ENCODE measurements at places on chromosomes 5 and 9.

DNA sequence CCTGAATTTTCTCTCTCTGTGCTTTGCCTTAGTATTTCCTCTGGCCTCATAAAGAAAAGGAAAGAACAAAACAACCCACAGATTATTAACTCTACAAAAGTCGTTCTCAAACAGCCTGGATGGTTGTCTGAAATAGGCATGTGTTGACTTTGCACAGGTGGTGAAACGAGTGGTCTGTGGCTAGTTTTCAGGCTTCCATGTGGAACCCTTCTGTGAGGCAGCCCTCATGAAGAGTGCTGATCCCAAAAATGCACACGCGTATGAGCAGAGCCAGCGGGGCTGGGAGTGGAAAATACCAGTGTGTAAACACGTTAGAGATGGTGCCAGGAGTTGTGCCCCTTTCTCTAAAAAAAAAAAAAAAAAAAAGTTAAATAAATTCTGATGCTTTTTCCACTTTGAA is 4.9 kb upstream of the PSAT1 start:
- no peak overlapping the region for H3K27ac ChIP-seq
- no peak for DNase-seq
- no peaks in the 10 kb centered on the region for H3K27me3 ChIP-seq
- H3K4me3 ChIP-seq, result no peak overlapping the region

DNA sequence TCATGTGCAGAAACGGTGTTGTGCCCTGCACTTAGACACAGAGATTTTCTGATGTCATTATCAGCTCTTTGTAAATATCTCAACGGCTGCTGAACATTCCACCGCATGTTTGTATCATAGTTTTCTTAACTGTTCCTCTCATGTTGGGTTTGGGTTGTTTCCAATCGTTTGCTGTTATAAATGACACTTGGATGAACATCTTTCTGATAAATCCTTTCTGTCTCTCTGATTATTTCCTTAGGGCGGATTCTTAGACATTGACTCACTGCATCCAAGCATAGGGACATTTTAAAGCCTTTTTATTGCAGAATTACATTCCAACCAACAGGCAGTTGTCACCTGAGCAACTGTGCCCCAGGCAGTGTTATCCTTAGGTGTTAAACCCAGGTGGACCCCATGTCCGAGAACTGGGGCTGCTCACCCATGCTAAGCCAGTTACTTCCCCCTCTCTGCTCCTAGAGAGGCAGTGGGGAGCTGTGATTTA is 28.5 kb downstream of the COL5A1 start:
- no peaks in the 10 kb centered on the region for H3K27me3 ChIP-seq
- H3K27ac ChIP-seq, result peak overlapping the region; percentile 70
- peaks cover 15% of the 10 kb centered on the region for H3K4me1 ChIP-seq
- H3K4me3 ChIP-seq, result no peak overlapping the region

GRCh38 chr9:26891726-26892125 is 876 bp downstream of the CAAP1 start:
- H3K4me3 ChIP-seq, result peak overlapping the region; percentile 100
- DNase-seq, result no peak
- peak overlapping the region; percentile 88 for H3K27ac ChIP-seq
- peaks cover 9% of the 10 kb centered on the region for H3K4me1 ChIP-seq
- no peaks in the 10 kb centered on the region for H3K36me3 ChIP-seq

- no peak overlapping the region for H3K4me3 ChIP-seq
- H3K27ac ChIP-seq, result no peak overlapping the region
- H3K27me3 ChIP-seq, result no peaks in the 10 kb centered on the region
- no peak for DNase-seq
- no peaks in the 10 kb centered on the region for H3K36me3 ChIP-seq
- no peaks in the 10 kb centered on the region for H3K4me1 ChIP-seq
These were observed 33.5 kb downstream of the AOPEP start for GRCh38 chr9:94760010-94760409.

DNA sequence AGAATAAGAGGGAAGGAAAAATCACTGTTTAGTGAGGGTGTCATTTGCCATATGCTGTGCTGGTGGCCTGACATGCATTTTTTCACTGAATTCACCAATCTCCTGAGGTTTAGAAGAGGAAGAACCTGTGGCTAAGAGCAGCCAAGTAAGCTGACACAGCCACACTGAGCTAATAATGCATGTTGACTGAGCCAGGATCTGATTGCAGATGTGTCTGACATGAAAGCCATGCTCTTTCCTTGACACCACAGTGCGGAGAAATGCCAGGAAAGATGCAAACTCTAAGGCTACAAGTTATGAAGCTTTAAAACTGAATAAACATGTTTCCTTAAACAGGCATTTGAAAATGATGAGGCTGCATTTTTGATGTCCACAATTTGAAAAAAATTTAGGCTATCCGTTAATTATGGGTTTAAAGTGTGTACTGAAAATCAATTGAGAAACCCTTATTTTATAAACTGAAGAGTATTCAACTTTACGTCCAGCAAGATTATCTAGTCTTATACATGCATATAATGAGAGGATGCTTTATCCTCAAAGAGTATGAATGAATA is 208.6 kb downstream of the FBN2 start:
- no peaks in the 10 kb centered on the region for H3K36me3 ChIP-seq
- no peaks in the 10 kb centered on the region for H3K27me3 ChIP-seq
- no peaks in the 10 kb centered on the region for H3K4me1 ChIP-seq

DNA sequence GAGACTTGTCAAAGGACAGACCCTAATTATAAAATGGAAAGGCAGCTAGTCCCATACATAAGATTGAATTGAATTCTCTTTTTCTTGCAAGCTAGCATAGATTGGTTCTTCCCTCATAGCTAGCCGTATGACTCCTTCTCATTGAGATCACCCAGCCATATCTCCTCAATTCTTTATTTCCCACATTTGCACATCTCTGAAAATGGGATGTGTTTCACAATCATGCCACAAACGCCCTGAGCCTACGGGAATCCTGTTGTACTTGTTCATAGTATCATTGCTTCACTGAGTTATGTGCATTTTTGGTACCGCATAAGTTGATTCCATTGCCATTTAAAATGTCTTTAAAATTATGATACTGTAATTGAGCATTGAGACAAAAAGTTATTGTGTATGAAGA is 90.5 kb downstream of the PCSK1 start:
- no peaks in the 10 kb centered on the region for H3K27me3 ChIP-seq
- H3K4me1 ChIP-seq, result no peaks in the 10 kb centered on the region
- H3K36me3 ChIP-seq, result no peaks in the 10 kb centered on the region

- H3K36me3 ChIP-seq, result no peaks in the 10 kb centered on the region
- H3K4me1 ChIP-seq, result no peaks in the 10 kb centered on the region
- DNase-seq, result no peak
- H3K27ac ChIP-seq, result peak overlapping the region; percentile 73
These were observed 246.9 kb upstream of the GAS1 start for GRCh38 chr9:87193925-87194868.

DNA sequence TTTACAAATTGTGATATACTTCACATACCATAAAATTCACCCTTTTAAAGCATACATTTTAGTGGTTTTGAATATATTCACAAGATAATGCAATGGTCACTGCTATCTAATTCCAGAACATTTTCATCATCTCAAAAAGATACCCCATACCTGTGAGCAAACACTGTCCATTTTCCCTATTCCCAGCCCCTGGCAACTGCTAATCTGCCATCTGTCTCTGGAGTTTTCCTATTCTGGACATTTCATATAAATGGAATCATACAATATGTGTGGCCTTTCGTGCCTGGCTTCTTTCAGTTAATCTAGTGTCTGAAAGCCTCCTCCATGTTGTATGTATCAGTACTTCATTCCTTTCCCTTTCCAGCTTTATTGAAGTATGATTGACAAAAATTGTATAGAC is 14.7 kb downstream of the SNX30 start:
- no peaks in the 10 kb centered on the region for H3K27me3 ChIP-seq
- H3K4me1 ChIP-seq, result no peaks in the 10 kb centered on the region
- no peak overlapping the region for H3K27ac ChIP-seq

DNA sequence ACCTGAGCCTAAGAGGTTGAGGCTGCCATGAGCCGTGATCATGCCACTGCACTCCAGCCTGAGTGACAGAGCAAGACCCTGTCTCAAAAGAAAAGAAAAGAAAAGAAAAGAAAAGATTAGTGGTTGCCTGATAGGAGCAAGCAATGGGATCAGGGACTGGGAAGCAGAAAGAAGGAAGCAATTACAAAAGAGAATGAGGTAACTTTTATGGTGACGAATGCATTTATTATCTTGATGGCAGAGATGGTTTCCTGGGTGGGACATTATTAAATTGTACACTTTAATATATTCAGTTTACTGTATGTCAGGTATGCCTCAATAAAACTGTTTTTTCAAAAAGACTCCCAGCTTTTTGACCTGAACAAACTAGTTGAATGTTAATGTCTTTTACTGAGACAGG is 7.5 kb upstream of the PFDN1 start:
- no peaks in the 10 kb centered on the region for H3K4me1 ChIP-seq
- no peaks in the 10 kb centered on the region for H3K27me3 ChIP-seq
- no peak overlapping the region for H3K4me3 ChIP-seq
- peak overlapping the region; percentile 26 for H3K27ac ChIP-seq

GRCh38 chr5:2196989-2197619 is 314.4 kb upstream of the IRX4 start:
- H3K27me3 ChIP-seq, result peaks cover 5% of the 10 kb centered on the region
- no peak for DNase-seq
- no peak overlapping the region for H3K27ac ChIP-seq
- H3K36me3 ChIP-seq, result no peaks in the 10 kb centered on the region

GRCh38 chr5:31427013-31427723 is 104.7 kb downstream of the DROSHA start:
- H3K4me1 ChIP-seq, result no peaks in the 10 kb centered on the region
- H3K27me3 ChIP-seq, result no peaks in the 10 kb centered on the region
- H3K36me3 ChIP-seq, result no peaks in the 10 kb centered on the region
- H3K4me3 ChIP-seq, result no peak overlapping the region

DNA sequence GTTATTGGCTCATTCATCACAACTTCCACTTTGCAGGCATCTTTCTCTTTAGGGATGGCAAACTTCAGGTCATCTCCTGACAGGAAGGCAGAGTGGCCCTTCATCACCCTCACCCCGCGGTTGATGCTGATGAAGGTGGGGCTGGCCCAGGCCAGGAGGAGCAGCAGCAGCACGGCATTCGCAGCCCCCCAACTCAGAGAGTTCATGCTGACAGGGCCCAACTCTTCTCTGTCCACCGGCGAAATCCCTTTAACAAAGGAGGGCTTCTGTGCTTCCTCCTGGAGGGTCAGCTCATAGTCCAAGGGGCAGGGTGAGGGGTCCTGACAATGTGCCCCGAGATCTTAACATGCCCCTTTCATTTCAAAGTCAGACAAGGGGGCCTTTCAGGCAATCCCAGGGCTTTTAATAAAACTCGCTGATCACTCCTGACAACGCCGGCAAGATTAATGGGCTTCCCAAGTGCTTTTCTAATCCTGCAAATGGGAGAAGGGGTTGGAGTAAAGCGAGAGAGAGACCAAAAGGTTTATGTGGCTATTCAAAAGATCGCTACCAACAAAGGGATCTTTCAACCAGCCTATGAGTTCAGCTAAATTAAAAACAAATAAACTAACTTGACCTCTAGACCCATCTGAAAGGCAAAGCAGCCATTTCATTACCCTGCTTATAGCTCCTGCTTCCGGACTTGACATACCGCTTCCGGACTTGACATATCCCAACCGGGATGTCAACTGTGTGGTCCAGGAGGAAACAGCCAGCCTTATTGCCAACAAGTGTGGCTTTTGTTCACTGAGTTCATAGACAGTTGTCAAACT is 41.2 kb downstream of the FREM1 start:
- peaks cover 4% of the 10 kb centered on the region for H3K4me1 ChIP-seq
- H3K4me3 ChIP-seq, result no peak overlapping the region
- no peaks in the 10 kb centered on the region for H3K36me3 ChIP-seq
- DNase-seq, result no peak
- peak overlapping the region; percentile 77 for H3K27ac ChIP-seq
